GF-D8 (cell line): ENCODE measurements at places on chromosomes 3 and 15.

DNA sequence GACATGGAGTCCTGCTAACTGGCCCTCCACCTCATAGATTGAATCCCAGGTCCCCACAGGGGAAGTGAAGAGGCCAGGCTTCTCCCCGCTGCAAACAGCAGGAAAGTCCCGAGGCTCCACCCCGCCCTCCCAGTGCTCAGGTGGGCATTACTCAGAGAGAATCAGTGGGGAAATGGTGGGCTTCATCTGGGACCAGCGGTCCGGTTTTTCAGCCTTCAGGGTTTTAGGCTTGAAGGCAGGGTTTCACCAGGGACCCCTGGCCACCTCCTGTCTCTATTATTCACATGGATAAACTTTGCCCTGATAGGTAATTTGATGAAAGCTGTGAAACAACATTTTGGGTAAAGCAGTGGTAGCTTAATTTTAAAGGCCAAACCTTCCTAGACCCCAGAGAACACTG, 31.3 kb downstream of the MKRN3 start:
- no peak for DNase-seq

GRCh38 chr3:46574243-46574646, 8.1 kb upstream of the LRRC2 start:
- DNase-seq, result no peak

GRCh38 chr3:150050510-150050909, 79.8 kb upstream of the PFN2 start:
- no peak for DNase-seq

- no peak for DNase-seq
Measured at GRCh38 chr15:71779073-71779797, 31.1 kb upstream of the NR2E3 start.

GRCh38 chr3:172076212-172076611, 36.8 kb downstream of the FNDC3B start:
- DNase-seq, result no peak

DNA sequence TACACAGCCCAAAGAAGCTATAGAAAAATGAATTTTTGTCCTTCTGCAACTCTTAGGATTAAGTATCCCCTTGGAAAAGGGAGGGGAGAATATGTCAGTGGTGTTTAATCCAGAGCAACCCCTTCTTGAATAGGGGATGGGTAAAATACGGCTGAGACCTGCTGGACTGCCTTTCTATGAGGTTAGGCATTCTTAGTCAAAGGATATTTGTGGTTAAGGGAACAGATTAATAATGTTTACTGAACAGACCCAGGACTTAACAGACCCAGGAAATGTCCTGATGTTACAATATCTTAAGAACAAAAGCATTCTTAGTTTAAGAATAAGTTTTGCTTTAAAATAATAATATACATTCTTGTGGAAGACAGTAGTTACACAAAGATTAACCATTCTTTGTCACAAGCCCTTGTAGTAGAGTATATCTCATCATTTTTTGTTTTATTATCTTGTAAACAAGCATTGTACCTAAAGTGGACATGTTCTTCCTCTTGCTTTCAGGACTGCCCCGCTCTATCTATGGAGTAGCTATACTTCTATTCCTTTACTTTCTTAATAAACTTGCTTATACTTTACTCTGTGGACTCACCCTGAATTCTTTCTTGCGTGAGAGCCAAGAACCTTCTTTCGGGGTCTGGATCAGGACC, 43.8 kb upstream of the B3GALNT1 start:
- DNase-seq, result no peak

DNA sequence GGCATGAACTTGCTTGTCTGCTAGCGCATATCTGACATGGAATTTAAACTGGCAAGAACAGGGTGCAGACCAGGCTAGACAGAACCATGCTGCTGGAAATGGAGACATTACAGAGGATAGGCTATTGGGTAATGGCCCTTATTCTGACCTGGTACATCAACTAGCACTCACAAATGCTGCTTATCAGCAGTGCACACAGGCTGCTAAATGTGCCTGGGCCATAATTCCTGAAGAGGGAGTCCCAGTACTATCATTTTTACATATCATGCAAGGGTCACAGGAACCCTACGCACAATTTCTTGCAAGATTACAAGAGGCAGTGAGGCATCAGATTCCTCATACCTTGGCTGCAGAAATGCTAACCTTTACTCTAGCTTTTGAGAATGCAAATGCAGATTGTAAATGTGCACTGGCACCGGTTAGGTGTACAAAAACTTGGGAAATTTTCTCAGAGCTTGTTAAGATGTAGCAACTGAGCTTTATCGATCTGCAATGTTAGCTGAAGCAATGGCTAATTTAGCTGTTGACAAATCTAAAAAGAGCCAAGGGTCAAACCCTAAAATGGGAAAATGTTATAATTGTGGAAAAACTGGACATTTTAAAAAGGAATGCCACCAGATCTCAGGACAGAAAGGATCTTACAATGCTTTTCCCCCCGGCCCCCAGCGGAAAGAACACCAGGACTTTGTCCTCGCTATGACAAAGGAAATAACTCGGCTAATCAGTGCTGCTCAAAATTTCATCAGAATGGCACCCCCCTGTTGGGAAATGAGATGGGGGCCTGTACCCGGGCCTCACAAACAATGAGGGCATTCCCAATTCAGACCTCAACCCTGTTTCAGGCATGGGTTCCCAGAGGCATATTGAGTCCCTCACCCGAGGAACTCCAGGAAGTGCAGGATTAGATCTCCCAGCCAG, 21.1 kb downstream of the CCRL2 start:
- DNase-seq, result peak; percentile 64

DNA sequence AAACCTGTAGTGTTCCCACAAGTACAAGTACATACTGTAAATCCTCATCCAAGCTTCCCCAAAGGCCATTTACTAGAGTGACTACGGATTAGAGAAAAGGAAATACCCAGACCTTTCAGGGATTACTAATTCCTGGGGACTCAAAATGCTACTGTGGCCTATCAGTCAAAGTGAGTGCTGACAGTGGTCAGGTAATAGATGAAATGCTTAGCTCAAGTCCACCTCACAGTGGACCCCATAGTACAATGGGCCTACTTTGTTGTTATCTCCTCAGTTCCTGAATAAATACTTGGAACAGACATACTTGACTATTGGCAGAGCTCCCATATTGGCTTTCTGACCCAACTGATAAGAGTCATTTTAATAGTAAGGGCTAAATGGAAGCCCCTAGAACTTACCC, 61.6 kb downstream of the MAP4 start:
- DNase-seq, result no peak

GRCh38 chr3:194058189-194058571, 77.8 kb upstream of the HES1 start:
- no peak for DNase-seq

GRCh38 chr15:88664151-88664778, 25.4 kb downstream of the ISG20 start:
- no peak for DNase-seq
